GM03348 (cell line): ENCODE measurements at places on chromosomes 1 and 21.

DNA sequence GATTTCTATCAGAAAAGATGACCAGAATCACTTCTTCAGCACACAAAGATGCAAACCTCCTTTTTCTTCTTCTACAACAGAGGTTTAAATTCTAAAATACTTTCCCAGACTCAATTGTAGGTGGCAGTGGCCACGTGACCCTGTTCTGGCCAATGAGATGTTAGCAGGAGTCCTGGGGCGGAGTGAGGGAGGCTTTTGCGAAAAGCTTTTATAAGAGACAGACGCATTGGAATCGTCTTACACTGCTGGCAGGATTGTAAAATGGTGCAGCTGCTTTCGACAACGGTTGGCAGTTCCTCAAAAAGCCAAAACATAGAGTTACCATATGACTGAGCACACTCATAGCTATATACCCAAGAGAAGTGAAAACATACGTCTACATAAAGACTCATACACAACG lies 87.0 kb upstream of the MAGI3 start:
- no peak for DNase-seq

GRCh38 chr1:166789286-166789685 lies 50.0 kb upstream of the POGK start:
- no peak for DNase-seq

DNA sequence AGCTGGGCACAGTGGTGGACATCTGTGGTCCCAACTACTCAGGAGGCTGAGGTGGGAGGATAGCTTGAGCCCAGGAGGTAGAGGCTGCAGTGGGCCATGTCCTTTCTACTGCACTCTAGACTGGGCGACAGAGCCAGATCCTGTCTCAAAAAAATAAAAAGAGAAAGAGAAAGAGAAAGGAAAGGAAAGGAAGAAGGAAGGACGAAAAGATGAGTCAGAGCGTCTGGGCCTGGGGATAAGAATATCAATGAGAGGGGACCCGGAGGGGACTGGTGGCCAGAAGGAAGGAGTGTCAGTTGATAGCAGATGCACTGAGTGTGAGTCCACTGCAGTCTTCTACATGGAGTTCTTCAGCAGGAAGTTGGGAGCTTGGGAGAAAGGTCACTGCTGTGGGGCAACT lies 75.6 kb downstream of the SYT6 start:
- DNase-seq: no peak

- no peak for DNase-seq
Observed at GRCh38 chr1:18693256-18694098, 62.8 kb downstream of the PAX7 start.

- DNase-seq: no peak
Observed at GRCh38 chr1:210394281-210394821, 65.6 kb downstream of the HHAT start.

DNA sequence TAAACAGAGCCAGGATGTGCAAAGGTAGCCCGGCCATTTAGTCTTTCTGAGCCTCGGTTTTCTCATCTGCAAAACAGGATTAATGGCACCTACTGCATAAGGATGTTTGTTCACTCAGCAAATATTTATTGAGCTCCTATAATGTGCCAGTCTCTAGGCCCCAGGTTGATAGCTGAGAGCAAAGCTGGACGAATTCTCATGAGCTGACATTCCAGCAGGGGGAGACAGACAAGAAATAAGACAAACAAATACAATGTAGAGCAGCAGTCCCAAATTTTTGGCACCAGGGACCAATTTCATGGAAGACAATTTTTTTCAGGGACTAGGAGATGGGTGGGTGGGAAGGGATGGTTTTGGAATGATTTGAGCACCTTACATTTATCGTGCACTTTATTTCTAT lies 74.3 kb upstream of the PAX7 start:
- peak; percentile 37 for DNase-seq

DNA sequence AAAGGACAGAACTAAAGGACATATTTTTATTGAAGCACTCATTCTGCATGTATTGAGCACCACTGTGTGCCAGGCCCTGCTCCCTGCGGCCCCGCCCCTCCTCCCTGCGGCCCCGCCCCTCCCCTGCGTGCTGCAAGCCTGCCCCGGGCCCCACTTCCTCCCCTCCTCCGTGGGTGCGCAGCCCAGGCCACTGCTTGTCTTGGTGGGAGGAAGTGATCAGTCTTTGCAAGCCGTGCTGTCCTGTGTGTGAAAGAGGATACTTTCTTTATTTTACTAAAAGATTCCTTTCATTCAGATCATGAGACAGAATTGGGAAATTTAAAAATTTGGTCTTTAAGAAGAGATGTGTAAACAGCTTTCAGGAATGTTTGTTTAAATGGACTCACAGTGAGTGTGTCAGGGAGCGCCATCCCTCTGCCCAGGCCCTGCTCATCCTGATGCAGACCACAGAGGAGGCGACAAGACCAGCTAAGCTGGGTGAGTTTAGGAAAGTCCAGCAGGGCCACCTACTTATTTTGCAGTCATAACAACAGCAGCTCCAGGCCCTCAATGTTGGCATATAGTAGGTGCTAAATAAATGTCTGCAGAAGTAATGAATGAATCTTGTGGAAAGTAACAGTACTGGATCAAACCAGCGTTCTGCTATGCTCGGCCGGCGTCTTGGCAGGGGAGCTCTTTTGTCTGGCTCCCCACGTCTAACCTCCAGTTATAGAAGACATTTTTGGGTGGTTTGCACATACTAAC lies 88.3 kb upstream of the SELENON start:
- DNase-seq: no peak

DNA sequence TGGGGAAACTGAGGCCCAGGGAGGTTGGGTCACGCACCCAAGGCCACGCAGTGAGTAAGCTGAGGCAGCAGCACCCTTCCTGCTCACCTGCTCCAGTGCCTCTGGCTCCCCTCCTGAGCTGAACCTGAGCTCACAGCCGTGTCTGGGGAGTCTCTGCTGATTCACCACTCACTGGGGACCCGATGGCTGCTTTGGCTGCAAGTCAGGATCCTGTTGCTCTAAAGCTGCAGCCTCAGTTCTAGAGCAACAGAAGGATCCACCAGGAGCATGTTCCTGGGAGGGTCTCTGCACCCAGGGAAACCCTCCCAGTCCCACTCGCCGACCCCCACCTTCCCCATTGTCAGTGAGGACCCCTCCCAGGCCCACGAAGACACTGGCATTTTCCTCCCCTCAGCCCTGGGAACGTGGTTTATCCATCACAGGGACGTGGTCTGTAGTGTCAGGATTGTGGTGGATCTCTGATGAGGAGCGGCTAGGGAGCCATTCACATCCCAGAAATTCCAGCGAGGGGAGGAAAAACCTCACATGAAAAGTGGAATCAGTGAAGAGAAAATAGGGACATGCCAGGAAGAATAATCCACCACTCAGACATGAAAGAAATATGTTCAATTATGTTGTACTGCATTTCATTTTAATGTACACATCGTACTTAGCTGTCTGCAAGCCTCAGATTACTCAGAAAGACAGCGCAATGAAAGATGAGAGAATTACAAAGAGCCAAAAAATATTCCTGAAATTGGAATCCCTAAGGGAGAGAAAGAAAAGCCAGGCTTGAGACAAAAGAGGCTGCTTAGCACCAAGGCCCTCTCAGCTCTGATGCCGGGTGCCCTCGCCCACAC lies 447.2 kb downstream of the MATN1 start:
- DNase-seq: no peak

GRCh38 chr21:41149199-41149598 lies 18.8 kb upstream of the BACE2 start:
- DNase-seq: no peak

GRCh38 chr1:116853680-116854402 lies 55.9 kb upstream of the PTGFRN start:
- DNase-seq: peak; percentile 62

- peak; percentile 12 for DNase-seq
Observed at GRCh38 chr1:169321539-169321938, 46.1 kb downstream of the NME7 start.

- no peak for DNase-seq
Observed at GRCh38 chr1:231930257-231930947, 303.8 kb downstream of the DISC1 start.

DNA sequence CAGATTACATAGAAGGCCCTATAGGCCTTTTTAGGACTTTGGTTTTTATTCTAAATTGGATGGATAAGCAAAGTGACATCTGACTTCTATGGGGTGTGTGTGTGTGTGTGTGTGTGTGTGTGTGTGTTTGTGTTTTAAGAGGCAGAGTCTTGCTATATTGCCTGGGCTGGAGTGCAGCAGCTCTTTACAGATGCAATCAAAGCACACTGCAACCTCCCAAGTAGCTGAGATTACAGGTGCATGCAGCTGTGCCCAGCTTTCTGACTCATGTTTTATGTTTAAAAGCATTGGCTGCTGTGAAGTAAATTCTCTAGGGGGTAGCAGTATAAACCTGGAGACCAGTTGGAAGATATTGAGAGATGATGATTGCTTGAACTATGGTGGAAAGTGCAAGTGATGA lies 12.4 kb upstream of the EVI5 start:
- no peak for DNase-seq

GRCh38 chr1:1173793-1174415 lies at the start of gene TTLL10:
TSS of gene TTLL10 (plus strand) at chr1:1173880. CDS start at chr1:1179216, 5,336 bp downstream.
- no peak for DNase-seq

GRCh38 chr1:203099805-203100515 lies 14.1 kb upstream of the MYOG start:
- DNase-seq: no peak

DNA sequence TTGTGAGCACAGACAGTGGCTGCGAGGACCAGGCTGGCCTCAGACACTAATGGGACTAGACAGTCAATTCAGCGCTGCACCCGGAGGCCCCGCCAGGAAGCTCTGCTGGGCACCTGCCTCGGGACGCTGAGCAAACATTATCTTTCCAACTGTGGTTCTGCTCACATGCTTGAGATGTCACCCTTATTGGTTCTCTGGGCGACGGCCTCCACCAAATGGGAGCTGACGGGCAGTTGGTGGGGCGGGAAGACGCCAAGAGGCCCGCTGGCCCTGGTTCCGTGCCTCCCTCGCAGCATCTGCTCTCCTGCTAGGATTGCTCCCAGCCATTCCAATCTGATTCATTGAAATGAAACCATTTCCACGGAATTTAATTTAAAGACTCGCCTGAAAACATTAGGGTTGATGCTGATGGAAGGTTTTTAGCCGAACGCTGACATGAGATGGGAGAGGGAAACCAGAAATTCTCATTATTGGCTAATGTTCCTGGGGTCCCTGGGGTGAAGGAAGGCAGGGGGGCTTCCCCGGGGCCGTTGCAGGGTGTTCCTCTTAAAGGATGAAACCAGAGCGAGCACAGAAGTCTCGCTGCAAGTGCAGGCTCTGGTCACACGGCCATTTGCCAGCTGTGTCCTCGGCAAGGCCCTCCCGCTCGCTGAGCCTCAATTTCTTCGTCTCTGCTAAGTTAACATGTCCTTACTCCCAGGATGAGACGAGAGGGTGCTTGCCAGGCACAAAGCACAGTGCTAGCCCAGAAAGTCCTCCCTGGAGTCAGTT lies 512.2 kb downstream of the NPHP4 start:
- no peak for DNase-seq

DNA sequence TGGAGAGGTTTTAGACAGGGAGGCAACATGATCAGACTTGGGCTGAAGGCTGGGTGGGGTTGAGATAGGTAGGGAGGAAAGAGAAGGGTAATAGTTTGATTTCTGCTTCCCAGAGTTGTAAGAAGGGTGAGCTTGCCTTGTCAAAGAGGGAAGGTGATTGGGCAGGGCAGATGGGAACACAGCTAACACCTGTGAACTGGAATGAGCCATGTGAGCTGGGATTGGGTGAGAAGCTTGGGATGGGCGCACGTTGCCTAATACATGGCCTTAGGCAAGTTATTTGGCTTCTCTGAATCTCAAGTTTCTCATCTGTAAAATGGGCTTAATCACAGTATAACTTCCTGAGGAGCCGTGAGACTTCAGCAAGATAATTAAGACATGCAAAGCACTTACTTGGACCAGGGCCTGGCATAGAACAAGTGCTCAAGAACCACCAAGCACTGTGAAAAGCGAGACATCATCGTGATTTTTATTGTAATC lies 33.8 kb upstream of the ID3 start:
- no peak for DNase-seq

- DNase-seq: no peak
Observed at GRCh38 chr1:75188892-75189291, 54.7 kb downstream of the LHX8 start.

GRCh38 chr1:154460695-154461260 lies 41.2 kb upstream of the TDRD10 start:
- no peak for DNase-seq

DNA sequence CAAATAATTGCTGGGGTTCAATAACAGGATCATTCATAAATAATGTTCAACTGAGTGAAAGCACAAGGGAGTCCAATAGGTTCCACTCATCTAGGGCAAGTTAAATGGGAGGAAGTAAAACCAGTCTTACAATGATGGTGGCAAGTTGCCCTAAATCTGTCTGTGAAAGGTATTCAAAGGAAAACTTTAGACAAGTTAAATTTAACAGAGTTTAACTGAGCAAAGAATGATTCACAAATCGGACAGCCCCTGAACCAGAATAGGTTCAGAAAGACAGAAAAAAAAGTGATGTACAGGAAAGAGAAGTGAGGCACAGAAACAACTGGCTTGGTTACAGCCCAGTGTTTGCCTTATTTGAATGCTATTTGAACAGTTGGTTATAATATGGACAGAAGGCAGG lies 183.5 kb upstream of the ADGRL4 start:
- no peak for DNase-seq

- DNase-seq: no peak
Observed at GRCh38 chr21:40018871-40019475, 151.7 kb downstream of the PCP4 start.

GRCh38 chr21:34546542-34546941 lies 34.5 kb upstream of the KCNE1 start:
- no peak for DNase-seq

DNA sequence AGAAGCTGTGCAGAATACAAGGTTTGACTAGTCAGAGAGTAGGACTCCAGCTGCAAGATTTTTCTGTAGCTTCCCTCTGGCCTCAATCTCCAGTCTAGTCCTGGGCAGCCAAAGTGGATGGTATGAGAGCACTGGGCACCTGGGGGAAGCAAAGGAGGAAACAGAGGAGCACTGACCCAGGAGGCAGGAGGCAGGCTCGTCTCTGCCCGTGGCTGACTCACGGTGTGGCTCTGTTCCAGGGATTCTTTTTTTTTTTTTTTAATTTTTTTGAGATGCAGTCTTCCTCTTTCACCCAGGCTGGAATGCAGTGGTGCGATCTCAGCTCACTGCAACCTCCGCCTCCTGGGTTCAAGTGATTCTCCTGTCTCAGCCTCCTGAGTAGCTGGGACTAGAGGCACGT lies 4.1 kb upstream of the NPPB start:
- peak; percentile 43 for DNase-seq

- no peak for DNase-seq
Observed at GRCh38 chr1:169368406-169368769, 393 bp downstream of the BLZF1 start.

DNA sequence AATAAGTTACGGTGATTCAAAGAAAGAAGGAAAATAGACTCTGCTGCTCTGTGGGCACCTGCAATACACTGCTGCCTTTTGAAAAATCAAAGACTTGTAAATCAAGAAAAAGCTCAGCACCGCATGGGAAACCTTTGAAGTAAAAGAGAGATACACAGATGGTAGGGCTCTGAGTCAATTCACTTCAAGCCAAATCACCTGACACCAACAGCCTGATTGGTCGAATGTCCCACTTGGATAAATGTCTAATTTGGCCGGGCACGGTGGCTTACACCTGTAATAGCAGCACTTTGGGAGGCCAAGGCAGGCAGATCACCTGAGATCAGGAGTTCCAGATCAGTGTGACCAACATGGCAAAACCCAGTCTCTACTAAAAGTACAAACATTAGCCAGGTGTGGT lies 19.2 kb upstream of the RCAN3 start:
- DNase-seq: no peak
